ENCODE measurements at places on chromosomes 11 and 22. TPM values are rescaled to one million over a fixed set of nuclear protein-coding genes. Genes with fewer than 3 reads are reported as not detected.

GRCh38 chr11:95714843-95715776, 74.5 kb downstream of the FAM76B start:
- no peak for DNase-seq

DNA sequence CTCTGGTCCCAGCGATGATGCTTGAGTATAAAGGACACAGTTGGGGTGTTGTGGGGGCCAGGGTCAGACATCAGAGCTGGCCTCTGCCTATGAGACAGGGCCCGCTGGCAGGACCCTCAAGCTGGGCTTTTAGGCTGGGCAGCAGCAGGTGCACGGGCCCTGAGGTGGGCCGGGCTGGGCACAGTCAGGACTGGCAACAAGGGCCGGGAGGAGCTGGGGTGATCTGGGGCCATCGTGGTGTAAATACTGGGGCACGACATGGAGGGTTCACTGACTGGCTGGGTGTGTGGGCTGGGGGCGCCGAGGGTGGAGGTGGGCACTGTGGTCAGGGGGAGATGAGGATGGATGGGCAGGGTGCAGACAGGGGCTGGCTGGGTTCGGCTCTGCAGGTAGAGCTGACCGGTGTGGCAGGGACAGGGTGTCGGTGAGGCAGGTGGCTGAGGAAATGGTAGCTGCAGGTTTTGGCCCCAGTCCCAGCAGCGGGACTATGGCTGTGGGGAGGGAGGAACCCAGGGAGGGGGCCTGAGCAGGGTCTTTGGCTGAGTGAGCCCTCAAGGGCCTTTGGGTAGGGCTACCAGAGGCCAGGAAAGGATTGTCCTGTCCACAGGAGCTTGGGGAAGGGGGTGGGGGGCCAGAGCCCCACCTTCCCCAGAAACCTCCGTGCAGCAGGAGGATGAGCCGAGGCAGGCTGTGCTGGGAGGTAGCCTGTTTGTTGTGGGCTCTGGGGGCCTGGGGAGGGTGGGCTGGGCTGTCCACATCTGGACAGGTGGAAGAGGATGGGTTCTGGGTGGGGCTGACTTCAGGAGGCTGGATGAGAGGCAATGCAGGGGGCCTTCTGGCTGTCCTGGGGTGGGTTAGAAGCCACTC, 81.4 kb downstream of the KCNQ1 start:
- DNase-seq: peak; percentile 19

Gene CHST1
- 3.0 TPM for total RNA-seq

Gene REXO2
- total RNA-seq: 118 TPM

DNA sequence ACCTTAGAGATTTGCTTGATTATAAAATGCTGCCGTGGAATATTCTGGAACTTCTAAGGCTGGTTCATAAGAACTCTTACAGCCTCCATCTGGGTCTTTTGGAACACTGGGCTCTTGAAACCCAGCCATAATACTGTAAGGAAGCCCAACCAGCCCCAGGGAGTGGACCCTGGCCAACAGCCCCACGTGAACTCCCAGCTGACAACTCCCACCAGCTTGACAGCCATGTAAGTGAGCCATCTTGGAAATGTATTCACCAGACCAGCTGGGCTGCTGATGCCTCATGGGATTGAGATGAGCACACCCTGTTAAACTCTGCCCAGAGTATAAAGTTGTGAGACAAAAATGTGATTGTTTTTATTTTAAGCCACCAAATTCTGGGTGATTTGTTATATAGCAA, 378.7 kb upstream of the RAG2 start:
- DNase-seq: no peak

GRCh38 chr11:27618281-27618915, 81.9 kb downstream of the BDNF start:
- no peak for DNase-seq

Gene JHY
- total RNA-seq: 11.5 TPM

GRCh38 chr11:75185866-75186265, 35.0 kb downstream of the SLCO2B1 start:
- no peak for DNase-seq

Gene SCGB2A2
- total RNA-seq: not detected

GRCh38 chr22:22720201-22720723, 75.8 kb downstream of the GGTLC2 start:
- DNase-seq: no peak

Gene SCARF2
- total RNA-seq: 10.1 TPM

- DNase-seq: no peak
Measured at GRCh38 chr22:49577168-49578060, 250.3 kb downstream of the BRD1 start.

Gene IRF7
- 39.9 TPM for total RNA-seq

- peak; percentile 55 for DNase-seq
Measured at GRCh38 chr22:38316364-38317121, 690 bp downstream of the CSNK1E start.

DNA sequence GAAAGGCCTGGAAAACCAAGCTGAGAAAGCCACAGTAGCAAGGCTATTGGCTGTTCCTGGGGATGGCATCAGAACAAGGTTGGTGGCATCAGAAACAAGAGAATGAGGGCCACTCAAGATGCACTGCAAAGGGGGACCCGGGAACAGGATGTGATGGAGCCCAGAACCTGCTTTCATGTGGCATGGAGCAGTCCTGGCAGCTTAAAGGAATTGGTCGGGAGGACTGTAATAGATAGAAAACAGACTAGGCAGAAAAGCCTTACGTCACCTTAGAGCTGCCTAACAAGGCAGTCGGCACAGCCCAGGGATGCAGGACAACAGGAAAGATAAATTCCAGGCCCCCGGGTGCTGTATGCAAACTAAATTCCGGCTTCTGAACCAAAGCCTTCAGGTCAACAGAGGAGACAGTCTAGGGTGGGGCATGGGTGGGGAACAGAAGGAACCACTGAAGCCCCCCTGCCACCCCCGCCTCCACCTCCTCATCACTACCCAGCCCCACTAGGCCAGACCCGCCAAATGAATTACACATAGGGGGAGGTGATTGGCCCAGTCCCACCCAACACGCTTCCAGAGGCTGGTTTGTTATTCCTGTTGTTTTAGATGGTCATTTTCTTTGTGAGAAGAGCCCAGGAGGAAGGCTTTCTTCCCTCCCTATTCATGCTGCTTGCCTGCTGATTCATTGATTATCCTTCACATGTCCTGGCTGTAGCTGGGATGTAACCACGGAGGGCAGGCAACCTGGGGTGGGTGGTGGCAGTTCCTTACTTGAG, 25.7 kb upstream of the LRRC55 start:
- no peak for DNase-seq

Data from upper lobe of left lung (tissue), 6 donors.